ENCODE measurements at places on chromosomes 5 and 9.

GRCh38 chr5:128490761-128491160, 47.3 kb downstream of the FBN2 start:
- DNase-seq = no peak

GRCh38 chr5:127961006-127961762, 122.4 kb upstream of the SLC12A2 start:
- peak; percentile 49 for DNase-seq

- no peak for DNase-seq
These were observed 764.7 kb downstream of the MTRR start for GRCh38 chr5:8633696-8634095.

GRCh38 chr5:136703706-136704105, 338.4 kb upstream of the TRPC7 start:
- DNase-seq = no peak

- peak; percentile 19 for DNase-seq
These were observed 1849.2 kb upstream of the C9orf72 start for GRCh38 chr9:29422438-29422837.

DNA sequence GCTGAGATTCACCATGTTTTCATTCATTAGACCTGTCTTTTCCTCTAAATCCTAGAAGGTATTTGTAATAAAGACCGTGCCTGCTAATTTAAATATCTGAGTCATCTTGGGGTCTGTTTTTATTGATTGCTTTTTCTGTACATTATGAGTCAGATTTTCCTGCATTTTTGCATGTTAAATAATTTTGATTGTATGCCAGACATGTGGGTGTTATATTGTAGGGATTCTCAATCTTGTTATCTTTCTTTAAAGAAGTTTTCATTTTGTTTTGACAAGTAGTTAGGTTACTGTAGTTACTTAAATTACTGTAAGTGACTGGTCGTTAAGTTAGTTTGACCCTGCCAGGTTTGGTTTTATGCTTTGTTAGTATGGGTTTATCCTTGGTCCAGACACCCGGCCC, 35.1 kb downstream of the EXOSC2 start:
- DNase-seq = no peak

GRCh38 chr5:9559965-9560364, 14.1 kb upstream of the SEMA5A start:
- no peak for DNase-seq

GRCh38 chr9:34962546-34962945, 4.5 kb downstream of the PHF24 start:
- DNase-seq = no peak
